ENCODE measurements at places on chromosomes 4 and X.

DNA sequence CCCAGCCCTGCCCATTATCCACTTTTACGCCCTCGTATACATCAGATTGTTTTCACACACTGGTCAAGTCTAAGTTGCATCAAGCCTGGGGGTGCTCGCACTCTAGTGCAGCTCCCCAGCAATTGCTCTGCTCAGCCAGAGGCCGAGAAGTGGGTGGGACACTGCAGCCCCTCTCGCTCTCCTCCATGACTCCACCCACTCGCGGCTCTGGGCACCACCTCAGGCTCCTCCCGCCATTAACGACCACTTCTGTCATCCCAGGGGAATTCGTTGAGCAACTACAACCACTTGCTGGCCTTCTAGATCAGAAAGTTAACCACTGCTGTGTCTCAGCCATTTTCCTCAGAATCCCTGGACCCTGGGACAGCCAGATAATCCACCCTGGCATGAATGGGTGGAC lies 53.6 kb downstream of the ETNPPL start:
- no peak for DNase-seq

DNA sequence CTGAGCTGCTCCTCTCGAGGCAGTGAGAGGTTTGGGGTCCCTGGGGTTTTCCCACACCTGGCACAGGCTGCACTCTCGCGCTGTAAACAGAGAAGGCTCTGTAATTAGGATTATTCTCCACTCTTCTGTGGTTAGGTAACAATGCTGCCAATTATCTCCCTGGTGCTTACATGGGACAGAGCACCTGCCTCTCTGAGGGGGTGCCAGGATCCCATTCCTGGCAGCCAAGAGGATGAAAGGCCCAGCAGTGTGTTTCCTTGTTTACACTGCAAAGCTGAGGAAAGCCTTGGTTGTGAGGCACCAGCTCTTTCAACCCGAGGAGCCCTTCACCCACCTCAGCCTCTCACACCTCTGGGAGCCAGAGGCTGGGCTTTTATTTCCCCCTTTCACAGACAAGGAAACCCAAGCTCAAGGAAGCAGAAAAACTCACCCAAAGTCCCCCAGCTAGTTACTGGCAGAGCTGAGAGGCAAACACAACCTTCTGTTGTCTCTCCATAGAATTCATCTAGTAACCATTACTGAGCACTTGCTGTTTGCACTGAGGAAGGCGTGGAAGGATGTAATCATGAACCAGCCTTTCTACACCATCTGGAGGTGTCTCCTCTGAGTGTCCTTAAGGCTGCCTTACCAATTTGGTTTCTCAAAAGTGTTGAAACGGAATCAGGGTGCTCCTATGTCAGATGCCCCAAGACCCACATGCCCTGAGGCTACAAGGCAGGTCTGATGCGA lies 39.7 kb upstream of the PROM1 start:
- no peak for DNase-seq

DNA sequence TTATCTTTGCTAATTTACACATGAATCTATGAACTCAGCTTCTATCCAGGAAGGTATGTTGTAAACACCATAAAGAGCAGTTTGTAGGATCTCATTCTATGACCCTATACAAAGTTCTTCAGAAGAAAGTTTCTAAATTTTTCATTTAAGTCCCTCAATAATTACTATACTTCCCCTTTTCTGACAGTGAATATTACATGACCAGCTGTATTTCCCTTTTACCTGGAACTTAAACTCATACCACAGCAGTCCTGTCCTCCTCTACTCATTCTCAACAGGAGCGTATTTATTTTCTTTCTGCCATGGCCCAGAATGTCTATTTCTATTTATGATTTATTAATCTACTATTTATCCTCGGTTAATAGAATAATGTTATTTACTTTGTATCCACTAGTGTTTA lies 15.8 kb downstream of the RASGEF1B start:
- DNase-seq, result no peak

- DNase-seq, result no peak
Observed at GRCh38 chr4:157988641-157989040, 184.2 kb downstream of the GASK1B start.

GRCh38 chr4:173466101-173466500 lies 63.9 kb downstream of the HAND2 start:
- no peak for DNase-seq

- DNase-seq, result no peak
Observed at GRCh38 chr4:61395754-61396153, 195.6 kb downstream of the ADGRL3 start.

DNA sequence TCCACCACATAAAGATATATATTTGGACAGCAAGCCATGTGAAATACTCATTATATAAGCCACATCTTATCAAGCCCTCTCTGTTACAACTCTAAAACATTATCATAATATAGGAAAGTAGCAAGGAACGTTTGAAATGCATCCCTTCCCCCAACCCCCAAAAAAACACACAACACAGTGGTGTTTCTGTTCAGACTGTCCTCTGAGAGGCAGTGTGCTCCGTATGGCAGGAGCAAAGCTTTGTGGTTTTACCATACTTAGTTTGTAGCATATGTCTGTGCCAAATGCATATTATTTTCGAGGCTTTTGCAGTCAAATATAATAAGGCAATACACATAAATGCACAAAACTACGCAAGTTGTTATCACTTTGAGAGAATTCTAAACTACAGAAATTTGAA lies 194.2 kb downstream of the RAPGEF2 start:
- DNase-seq, result no peak

- DNase-seq, result no peak
Observed at GRCh38 chr4:6606465-6607235, 31.7 kb downstream of the MAN2B2 start.

GRCh38 chr4:163922302-163922701 lies 427.8 kb downstream of the TMA16 start:
- DNase-seq, result no peak

DNA sequence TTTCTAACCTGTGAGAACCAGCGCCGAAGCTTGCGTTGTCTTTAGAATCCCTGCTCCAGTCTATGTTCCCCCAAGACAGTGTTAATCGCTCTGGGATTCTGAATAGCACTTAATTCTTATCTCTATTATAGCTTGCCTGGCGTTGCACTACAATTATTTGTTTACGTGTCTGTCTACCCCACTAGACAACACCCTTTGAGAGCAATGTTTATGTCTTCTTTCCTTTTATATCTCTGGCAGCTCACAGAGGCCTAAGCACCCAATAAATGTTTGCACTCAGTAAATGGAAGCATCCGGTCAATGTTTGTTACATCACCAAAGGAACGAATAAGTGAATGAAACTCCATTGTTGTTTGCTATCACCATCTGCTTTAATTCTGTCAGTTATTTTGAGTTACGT lies 4.8 kb upstream of the NHS start:
- DNase-seq, result no peak

DNA sequence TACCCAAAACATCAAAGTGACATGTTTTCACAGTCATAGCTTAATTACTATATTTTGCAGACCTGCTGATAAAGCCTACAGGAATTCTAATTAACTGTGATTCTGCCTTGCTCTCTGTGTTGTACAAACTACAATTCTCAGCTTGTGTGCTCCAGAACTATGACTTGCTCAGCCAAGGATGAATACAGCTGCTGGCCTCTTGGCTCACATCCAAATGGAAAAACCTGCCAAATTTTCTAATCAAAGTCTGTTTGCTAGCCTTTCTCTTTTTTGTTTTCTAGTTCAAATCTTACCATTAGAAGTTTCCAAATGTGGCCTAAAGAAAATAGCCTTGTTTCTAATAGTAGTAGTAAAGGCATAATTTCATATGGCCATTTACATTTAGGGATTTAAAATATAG lies 1176.8 kb downstream of the FAM133A start:
- no peak for DNase-seq

- DNase-seq, result no peak
Observed at GRCh38 chrX:72128881-72129280, 2.8 kb downstream of the RTL5 start.

DNA sequence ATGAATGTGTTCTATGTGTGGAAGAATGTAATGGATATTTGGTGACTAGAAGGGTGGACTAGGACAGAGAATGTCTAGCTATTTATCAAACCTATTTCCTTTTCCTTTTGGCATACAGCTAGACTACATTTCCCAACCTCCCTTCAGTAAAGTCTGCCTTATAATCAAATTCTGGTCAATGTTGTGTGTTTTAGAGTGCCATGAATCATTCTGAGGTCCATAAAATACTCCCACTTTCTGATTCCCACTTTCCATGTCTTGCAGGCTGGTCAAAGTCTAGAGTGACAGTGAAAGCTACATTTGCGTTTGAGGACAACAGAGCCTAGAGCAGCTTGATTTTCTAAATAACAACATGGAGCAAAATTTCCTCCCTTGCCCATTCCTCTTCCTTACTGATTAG lies 217.2 kb downstream of the UGT8 start:
- DNase-seq, result no peak

DNA sequence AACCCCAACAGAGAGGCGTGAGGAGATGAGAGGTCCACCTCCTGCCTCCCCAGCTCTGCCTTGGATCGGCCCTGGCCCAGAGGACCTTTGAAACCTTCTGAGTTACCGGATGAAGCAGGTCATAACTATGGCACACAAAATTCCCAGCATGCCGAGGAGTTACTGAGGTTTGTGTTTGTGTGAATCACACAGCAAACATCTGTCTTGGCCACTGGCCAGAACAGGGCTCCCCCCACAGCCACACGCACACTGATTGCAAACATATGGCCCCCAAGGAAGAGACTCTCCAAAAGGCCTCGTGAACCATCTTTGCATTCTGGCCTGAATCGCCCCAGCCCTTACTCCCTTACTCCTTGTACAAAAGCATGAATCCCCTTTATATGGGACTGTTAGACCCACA lies 18.9 kb downstream of the RPS4X start:
- peak; percentile 57 for DNase-seq

- DNase-seq, result no peak
Observed at GRCh38 chr4:150382028-150382427, 199.9 kb upstream of the MAB21L2 start.

- peak; percentile 1 for DNase-seq
Observed at GRCh38 chr4:103934178-103934789, 214.5 kb upstream of the TACR3 start.

GRCh38 chr4:1656132-1656531 lies 28.0 kb downstream of the FAM53A start:
- DNase-seq, result no peak

- peak; percentile 50 for DNase-seq
Observed at GRCh38 chr4:182143822-182144625, 99.2 kb upstream of the TENM3 start.

DNA sequence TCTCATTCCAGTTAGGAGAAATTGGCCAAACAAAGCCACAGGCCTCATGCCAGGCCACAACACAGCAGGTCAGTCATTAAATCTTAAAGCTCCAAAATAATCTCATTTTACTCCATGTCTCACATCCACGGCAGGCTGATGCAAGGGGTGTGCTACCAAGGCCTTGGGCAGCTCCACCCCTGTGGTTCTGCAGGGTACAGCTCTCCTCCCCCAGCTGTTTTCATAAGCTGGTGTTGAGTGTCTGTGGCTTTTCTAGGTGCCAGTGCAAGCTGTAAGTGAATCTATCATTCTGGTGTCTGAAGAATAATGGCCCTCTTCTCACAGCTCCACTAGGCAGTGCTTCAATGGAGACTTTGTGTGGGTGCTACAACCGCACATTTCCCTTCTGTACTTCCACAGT lies 949.2 kb downstream of the TECRL start:
- no peak for DNase-seq

GRCh38 chr4:8069102-8069752 lies 89.4 kb downstream of the ABLIM2 start:
- no peak for DNase-seq

- peak; percentile 16 for DNase-seq
Observed at GRCh38 chr4:67393699-67394281, 151.5 kb downstream of the CENPC start.

DNA sequence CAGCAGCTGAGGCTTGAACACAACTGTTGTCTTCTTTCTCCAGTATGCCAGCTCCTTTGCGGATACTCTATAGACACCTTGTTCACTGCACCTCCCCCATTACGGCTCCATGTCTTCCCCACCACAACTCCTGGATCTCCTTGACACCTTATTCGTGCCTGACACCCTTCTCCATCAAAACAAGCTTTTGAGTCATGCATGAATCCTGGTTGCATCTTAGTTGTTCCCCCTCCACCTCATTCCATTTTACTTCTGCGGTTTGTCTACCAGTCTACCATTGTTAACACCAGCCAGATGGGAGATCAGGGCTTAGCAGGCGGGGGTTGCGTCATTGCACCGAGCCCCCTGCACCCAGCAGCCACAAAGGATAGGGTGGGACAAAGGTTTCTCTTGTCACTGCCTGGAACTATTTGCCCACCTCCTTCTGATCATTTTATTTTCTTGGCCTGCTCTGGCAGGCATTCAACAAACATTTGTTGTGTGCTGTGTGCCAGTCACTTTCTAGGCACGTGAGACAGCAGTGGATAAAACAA lies 2.0 kb upstream of the CDK16 start:
- no peak for DNase-seq

GRCh38 chrX:19810006-19810774 lies 77.2 kb downstream of the SH3KBP1 start:
- DNase-seq, result no peak

GRCh38 chr4:57104706-57105560 lies 5.3 kb downstream of the IGFBP7 start:
- DNase-seq, result no peak

- peak; percentile 66 for DNase-seq
Observed at GRCh38 chr4:90958256-90958895, 831.2 kb downstream of the CCSER1 start.
